ENCODE measurements at places on chromosomes 16 and 17.

DNA sequence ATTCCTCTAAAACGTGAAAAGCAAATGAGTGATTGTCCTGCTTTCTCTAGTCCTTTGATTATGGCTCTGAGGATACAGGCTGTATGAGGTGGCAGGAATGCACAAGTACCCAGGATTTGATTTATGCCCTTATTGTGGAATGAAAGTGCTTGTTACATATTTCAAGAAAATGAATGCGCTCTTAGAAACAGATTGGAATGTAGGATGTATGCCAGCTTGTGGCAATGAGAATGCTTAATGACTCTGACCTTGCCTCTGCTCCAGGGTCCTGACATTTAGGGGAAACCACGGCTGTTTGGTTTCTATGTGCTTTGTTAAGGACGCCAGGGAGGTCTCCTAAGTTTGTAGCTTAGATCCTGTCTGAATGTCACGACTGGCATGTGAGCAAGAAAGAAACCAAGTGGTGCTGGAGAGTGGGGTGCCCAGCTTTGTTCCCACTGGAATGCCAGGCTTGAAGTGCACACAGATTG is 22.0 kb downstream of the PRCD start:
- no peak for DNase-seq

DNA sequence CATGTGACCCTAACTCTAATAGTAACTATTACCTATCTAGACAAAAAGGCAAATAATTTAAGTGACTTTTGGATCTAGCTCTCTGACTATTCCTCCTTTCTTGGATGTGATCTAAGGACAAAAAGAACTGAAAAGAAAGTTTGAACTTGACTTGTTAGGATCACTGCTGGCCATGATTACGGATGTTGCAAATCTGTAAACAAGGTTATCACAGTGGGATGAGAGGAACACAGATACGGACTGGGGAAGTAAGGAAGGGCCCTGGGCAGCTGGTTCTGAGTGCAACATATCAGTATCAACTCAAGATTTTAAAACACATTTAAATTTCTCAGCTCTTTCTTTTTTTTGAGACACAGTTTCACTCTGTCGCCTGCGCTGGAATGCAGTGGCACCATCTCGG is 78.7 kb downstream of the MRM3 start:
- DNase-seq = no peak

DNA sequence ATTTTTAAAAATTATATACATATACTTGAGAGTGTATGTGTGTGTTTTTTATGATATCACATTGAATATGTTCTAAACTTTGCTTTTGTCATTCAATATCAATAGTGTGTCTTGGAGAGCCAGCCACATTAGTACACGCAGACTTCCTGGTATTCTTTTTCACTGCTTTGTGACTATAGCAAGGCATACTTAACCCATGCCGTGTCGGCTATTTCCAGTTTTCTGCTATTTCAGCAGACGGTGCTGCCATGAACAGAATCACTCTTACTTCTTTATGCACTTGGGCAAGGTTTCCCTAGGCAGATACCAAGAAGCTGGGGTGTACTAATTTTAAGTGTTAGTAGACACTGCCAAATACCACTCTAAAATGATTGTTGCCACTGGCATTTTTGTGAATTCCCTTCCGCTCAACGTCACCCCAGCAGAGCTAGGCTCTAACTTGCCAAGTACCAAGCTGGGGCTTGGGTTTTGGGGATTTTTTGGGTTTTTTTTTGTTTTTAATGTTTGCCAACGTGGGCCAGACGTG is 134.9 kb downstream of the SOCS1 start:
- no peak for DNase-seq

- DNase-seq = no peak
Observed at GRCh38 chr16:89458551-89458950, 31.8 kb downstream of the ANKRD11 start.
